ENCODE measurements at places on chromosomes 4 and X.

- no peak for DNase-seq
Observed at GRCh38 chrX:4572691-4573090, 859.2 kb upstream of the PRKX start.

- DNase-seq, result peak; percentile 74
Observed at GRCh38 chr4:40515037-40515397, 114.6 kb downstream of the RBM47 start.

GRCh38 chrX:34332334-34332733 is 200.2 kb upstream of the FAM47A start:
- no peak for DNase-seq

GRCh38 chr4:62398318-62398717 is 1198.2 kb downstream of the ADGRL3 start:
- no peak for DNase-seq

- peak; percentile 92 for DNase-seq
Observed at GRCh38 chrX:119654112-119654531, 38.8 kb downstream of the SEPTIN6 start.

- DNase-seq, result peak; percentile 48
Observed at GRCh38 chrX:45743081-45743533, 542.4 kb upstream of the DIPK2B start.

GRCh38 chr4:152099555-152099954 is 338.7 kb upstream of the GATB start:
- DNase-seq, result no peak

GRCh38 chr4:185142912-185143600 is at the start of gene SLC25A4:
SLC25A4 (plus strand) TSS chr4:185143266; CDS start chr4:185143373, 107 bp downstream.
- DNase-seq, result peak; percentile 45

- no peak for DNase-seq
Observed at GRCh38 chr4:126976850-126977632, 655.7 kb upstream of the INTU start.

DNA sequence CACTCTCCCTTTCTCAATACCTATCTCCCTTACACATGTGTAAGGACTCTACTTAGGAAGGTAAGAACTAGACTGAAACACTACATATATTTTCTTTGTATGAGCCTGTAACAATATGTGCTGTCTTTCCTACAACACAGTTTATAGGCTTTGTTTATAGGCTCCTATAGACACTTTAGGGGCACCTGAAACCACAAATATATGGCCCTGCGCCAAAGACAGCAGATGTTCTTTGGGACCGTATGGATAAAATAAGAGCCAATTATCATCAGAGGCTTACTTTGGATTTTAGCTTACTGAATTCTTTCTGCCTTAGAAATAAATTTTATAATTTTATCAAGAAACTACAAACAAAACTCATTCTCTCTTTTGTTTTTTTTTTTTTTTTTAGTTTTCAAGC is 16.6 kb upstream of the CXCL3 start:
- DNase-seq, result no peak

DNA sequence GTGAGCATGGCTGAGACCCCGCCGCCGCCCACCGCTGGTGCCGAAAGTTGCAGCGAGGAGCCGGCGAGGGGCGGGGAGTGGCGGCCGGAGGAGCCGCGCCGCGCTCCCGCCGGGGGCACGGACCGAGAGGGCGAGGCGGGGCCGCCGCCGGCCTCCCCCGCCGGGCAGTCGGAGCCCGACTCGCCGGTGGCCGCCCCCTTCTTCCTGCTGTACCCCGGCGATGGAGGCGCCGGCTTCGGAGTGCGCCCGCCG is 16.5 kb downstream of the UTP3 start:
- no peak for DNase-seq

DNA sequence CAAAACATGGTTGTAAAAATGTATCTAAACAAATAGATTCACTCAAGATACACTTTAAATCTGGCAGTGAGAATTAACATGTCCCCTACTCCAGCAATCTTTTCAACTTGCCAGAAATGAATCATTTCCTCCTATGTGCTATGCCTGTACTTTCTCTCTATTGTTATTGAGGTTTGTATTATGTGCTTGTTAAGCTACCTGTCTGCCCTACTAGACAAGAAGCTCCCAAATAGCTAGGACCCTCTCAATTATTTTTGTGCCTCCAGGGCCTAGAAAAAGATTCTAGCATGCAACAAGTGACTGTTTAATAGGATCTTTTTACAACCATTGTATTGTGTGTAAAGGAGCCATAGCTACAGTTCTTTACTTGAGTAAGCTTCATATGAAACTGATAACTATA is 3.5 kb upstream of the SAP30 start:
- DNase-seq, result peak; percentile 5

GRCh38 chrX:153370293-153371055 is 30.7 kb downstream of the PNMA6E start:
- DNase-seq, result peak; percentile 17

DNA sequence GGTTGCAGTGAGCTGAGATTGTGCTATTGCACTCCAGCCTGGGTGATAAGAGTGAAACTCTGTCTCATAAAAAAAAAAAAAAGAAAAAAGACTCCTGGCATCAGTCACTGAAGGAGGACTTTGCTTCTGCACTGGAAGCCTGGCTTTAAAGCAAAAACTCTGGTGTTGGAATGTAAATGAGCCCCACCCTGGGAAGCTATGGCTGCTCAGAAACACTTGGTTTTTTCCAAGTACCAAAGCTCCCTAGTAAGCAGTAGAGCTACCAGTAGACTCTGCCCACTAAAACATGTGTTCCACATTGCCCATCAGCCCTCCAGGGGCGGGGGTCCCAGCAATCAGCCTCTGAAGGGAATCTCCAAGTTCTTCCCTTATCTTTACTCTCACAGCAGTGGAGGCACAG is 154.4 kb downstream of the SHROOM3 start:
- no peak for DNase-seq

- no peak for DNase-seq
Observed at GRCh38 chr4:145818011-145818410, 120.6 kb downstream of the ZNF827 start.

DNA sequence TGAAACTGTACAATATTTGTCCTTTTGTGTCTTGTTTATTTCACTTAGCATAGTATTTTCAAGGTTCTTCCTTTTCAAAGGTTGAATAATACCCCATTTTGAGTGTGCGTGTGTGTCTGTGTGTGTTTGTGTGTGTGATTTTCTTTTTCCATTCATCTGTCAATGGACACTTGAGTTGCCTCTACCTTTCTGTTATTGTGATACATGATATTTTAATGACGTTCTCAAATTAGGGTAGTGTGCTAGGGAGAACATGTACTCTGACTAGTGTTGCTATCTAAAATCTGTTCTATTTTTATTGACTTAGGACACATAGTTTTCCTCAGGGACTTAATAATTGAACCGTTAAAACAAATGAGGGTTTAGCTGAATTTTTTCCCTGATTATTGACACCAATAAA is 9.9 kb downstream of the MMRN1 start:
- no peak for DNase-seq

- no peak for DNase-seq
Observed at GRCh38 chrX:78747489-78747888, at the start of gene LPAR4. LPAR4 (plus strand) TSS chrX:78747720; CDS start chrX:78754870, 7,150 bp downstream.

GRCh38 chr4:4831825-4832224 is 27.6 kb upstream of the MSX1 start:
- no peak for DNase-seq

DNA sequence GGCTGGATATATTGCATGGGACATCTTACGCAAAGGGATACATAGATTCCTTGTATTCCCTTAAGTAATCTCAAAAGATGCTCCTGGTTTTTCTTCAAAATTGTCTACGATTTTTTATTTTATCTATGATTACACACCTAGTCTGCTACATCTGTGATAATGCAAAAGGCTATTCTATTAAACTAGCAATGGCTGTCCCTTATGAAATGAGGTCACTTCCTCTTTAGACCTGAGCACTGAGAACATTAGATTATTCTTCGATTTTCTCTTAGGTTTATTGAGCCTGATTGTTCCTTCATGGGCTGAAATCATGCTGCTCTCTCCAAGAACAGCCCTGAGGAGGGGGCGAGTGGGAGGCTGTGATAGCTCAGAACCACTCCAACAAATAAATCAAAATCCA is 126.8 kb upstream of the ENPP6 start:
- no peak for DNase-seq

- DNase-seq, result peak; percentile 51
Observed at GRCh38 chr4:109703664-109704361, 568 bp upstream of the CASP6 start.

GRCh38 chr4:109816082-109816442 is 500 bp downstream of the GAR1 start:
- no peak for DNase-seq

GRCh38 chrX:1434871-1435240 is 17.9 kb downstream of the ASMTL start:
- no peak for DNase-seq

- no peak for DNase-seq
Observed at GRCh38 chr4:107037199-107037584, 1.1 kb upstream of the DKK2 start.

DNA sequence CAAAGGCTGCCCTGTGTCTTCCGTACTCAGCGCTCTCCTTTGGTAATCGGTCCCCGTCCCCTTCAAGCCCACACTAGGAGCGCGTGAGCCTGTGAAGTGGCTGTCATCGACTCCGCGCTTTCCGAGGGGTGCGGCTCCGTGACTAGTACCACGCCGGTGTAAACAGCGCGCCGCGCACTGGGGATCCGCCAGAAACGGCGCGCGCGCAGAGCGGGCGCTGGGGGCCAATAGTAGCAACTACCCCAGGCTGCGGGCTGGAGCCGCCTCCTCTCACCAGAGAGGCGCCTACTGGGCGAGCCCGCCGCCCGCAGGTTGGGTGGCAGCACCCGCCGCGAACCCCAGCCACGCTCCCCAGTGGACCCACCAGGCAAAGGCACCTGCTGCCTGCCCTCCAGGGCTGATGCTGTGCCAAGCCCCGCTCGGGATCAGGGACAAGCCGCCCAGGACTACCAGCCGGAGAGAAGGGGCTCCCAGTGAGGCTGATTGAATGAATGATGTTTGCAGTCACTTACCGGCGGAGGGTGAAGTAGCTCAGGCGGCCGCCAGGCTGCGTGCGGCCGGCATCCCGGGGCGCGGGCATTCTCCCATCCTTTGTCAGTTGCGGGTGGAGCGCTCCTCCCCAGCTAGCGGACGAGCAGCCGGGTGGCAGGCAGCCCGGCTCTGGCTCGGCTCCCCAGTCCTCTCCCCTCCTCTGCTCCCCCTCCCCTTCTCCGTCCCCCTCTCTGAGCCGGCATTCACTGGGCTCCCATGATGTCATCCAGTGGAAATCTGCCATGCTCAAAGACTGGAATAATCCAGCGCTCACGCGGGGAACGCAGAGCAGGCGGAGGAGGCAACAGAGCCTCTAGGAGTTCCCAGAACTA is 370.3 kb upstream of the SMIM31 start:
- DNase-seq, result peak; percentile 58

DNA sequence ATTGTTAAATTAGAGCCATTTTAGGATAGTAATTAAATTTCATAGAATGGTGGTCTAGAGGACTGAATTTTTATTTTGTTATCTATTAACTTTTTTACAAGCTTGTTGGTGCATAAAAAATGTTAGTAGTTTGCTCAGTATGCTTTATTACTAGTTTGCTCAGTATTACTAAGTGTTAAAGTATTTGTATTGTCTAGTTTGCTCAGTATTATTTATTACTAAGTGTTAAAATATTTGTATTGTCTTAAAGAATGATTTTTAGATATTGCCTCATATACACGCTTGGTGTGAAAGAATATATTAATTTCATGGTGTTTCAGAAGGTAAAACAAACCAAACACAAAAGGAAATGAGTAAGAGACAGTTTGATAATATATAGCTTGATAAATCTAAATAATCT is 268.4 kb upstream of the MAGEB18 start:
- no peak for DNase-seq

DNA sequence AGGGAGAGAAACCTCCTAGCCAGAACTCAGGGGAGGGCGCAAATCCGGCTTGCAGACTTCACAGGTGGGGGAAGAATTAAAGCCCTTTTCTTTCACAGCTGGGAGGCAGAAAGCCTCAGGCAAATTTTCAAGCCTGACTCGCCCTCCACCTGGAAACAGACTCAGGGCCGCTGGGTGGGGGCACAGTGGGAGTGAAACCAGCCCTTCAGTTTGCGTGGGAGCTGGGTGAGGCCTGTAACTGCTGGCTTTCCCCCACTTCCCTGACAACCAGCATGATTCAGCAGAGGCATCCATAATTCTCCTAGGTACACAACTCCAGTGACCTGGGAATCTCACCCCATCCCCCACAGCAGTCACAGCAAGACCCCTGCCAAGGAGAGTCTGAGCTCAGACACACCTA is 206.9 kb upstream of the INTU start:
- DNase-seq, result peak; percentile 1

- no peak for DNase-seq
Observed at GRCh38 chr4:144342949-144343760, 202.6 kb upstream of the GYPA start.

DNA sequence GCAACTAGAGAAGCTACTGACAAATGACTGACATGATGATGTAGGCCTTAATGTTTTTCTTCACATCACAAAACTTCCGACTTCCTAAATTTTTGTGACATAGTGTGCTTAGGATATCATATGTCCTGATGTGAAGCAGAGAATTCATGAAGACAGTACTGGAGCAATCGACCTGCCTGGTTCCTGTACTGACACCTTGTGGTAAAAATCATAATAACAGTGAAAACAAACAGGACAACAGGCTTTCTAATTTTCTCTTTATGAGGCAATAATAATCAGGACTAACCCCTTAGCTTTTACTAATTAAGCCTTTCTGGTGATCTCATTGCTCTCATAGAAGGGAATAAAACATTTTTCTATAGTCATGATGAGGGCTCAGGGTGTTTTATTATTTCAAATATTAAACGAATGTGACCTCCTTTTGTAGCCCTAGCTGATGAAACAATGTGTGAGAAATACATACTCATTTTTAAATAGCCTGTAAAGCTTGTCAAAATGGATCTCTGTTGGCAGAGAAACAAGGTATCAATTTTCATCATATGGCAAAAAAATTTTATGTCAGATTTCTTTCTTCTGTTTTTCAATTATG is 158.4 kb downstream of the TENT5D start:
- DNase-seq, result peak; percentile 5

- no peak for DNase-seq
Observed at GRCh38 chr4:55838356-55838755, 15.1 kb upstream of the EXOC1 start.

- DNase-seq, result no peak
Observed at GRCh38 chr4:178240891-178241290, 798.7 kb upstream of the AGA start.

GRCh38 chr4:55524844-55525571 is 21.7 kb downstream of the CLOCK start:
- peak; percentile 29 for DNase-seq

GRCh38 chr4:54173281-54173912 is 55.7 kb upstream of the PDGFRA start:
- DNase-seq, result no peak

- no peak for DNase-seq
Observed at GRCh38 chrX:97482666-97483300, 599.1 kb downstream of the RPA4 start.

GRCh38 chr4:7903791-7904516 is 35.7 kb downstream of the AFAP1 start:
- DNase-seq, result peak; percentile 80

GRCh38 chr4:73139991-73140390 is 70.5 kb upstream of the COX18 start:
- no peak for DNase-seq

GRCh38 chr4:185068837-185069236 is 50.5 kb downstream of the HELT start:
- DNase-seq, result no peak
